CD4-positive, alpha-beta memory T cell (primary cell): ENCODE measurements at places on chromosomes 5 and 9.
A peak's percentile ranks its signal among the peaks of the same experiment; 100 is the strongest.

GRCh38 chr5:174187481-174187880 is 142.0 kb downstream of the NSG2 start:
- no peak for DNase-seq

DNA sequence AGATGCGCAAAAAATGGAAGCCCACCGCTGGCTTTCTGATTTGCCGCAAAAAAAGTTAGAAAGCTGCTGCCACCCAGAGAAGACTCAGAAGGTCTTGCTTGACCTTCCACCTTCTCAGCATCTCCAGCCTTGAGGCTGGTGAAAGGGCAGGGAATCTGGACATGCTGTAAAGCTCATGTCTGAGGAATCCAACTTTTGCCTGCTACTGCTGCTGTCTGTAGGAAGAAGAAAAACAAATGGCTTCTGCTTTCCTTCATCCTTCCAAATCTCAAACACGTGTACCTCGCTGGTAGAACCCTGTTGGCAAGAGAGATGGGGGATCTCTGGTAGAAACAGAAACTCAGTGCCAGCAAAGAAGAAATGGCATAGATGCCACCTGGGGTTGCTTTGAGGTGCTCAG is 10.2 kb downstream of the TJP2 start:
- no peak for DNase-seq

DNA sequence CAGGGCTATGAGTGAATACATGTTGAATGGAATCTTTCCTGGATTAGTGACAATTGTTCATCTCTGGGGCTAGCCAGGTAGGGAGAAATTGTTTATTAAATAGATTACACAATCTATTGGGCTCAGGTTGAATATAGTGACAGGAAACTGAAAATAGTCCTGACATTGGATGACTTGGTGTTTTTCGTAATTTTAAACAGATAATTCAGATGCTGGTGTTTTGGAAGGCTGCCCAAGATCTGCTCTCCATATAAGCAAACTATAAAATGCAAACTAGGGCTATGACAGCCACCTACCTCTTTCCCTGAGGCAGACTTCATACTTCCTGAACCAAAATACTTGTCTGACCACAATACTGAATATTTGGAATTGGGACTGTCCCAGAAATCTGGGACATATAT is 99.1 kb downstream of the ENC1 start:
- DNase-seq: no peak

GRCh38 chr5:140399979-140400729 is 1.5 kb upstream of the ANKHD1 start:
- DNase-seq: no peak

GRCh38 chr9:89483592-89484474 is 14.1 kb downstream of the SEMA4D start:
- peak; percentile 75 for DNase-seq

GRCh38 chr5:105907016-105907415 is 1763.7 kb downstream of the EFNA5 start:
- no peak for DNase-seq

DNA sequence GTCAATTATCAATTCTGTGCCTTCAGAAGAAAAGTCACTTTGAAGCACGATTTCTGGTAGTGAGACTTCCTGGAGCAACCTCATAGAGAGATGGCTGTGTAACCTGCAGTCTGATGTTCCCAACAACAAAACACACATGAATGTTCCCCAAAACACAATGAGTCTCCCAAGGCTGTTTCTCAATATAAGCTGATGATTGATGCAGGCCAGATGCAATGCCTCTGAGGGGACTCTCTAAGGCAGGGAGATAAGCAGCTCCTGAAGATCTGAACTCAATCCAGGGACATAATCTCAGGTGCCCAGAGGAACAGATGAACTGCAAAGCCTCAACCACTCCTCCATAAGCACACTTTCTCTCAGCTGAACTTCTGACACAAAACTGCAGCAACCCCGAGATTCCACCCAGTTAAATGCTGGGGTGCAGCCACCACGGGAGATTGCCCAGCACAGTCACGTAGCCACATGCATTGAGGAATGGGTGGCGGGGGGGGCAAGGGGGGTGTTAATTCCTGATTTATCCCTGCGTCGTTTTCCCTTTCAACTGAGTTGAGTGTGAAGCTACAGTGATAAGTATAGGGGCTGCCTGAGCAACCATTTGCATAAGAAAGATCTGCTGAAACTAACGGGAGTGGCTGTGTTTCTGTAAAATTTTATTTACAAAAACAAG is 122.7 kb upstream of the RASEF start:
- DNase-seq: no peak

GRCh38 chr5:141941307-141941706 is 16.7 kb downstream of the PCDH12 start:
- DNase-seq: no peak

DNA sequence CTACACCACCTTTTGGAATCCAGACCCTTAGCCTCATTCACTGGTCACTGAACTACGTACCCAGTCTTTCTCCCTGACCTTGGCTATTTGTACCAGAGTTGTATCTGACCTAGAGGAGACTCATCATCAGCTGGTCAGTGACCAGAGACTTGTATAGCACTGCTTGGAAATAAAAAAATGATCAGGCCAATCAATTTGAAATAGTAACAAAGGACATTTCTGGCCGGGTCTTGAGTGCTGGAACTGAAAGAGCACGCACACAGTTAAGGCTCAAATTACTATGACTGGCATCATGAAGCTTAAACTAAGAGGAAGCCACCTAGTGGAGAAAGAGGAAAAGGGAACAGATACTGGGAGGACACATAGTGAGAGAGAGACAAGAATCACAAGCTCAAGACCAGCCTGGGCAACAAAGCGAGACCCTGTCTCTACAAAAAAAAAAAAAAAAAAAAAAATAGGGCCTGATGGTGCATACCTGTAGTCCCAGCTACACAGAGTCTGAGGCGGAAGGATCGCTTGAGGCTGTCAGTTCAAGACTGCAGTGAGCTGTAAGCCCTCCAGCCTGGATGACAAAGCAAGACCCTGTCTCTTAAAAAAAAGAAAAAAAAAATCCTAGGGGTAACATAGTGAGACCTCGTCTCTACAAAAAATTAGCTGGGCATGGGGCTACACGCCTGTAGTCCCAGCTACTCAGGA is 12.8 kb upstream of the SRP19 start:
- DNase-seq: no peak

- peak; percentile 64 for DNase-seq
Measured at GRCh38 chr5:172110921-172111851, 76.8 kb downstream of the STK10 start.

DNA sequence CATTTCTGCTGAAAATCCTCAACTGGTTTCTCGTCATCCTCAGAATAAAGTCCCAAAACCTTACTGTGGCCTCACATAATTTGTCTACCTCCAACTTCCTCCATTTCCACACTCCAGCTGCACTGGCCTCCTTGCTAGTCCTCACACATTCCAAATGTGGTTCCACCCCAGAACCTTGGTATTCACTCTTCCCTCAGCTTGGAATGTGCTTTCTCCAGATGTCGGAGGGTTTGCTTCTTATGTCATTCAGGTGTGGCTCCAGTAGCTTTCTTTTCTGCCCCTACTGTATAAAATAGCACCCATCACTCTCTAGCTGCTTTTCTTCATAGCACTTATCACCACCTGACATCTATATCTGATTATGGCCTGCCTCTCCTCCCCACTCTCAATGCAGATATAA is 102.5 kb upstream of the IFNK start:
- no peak for DNase-seq

DNA sequence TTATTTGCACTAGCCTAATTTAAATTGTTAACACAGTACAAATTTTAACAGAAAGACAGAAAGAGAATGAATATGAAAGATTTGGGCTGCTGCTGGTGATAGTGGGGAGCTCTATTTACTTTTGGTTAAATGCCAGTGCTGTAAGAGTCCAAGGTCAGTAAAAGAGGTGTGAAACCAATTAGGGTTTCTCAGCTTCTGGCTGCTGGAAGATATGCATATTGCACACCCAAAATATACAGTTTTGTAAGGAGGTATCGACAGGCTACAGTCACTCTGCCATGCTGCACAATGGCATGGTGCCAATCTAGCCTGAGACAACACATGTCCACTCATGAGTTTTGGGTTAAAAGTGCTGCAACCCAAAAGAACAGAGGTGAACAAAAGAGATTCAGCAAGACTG is 79.3 kb downstream of the PPP2R2B start:
- DNase-seq: no peak

- DNase-seq: no peak
Measured at GRCh38 chr5:114658194-114658593, 296.3 kb downstream of the KCNN2 start.

GRCh38 chr5:166493612-166494011 is 1797.8 kb upstream of the WWC1 start:
- DNase-seq: no peak

DNA sequence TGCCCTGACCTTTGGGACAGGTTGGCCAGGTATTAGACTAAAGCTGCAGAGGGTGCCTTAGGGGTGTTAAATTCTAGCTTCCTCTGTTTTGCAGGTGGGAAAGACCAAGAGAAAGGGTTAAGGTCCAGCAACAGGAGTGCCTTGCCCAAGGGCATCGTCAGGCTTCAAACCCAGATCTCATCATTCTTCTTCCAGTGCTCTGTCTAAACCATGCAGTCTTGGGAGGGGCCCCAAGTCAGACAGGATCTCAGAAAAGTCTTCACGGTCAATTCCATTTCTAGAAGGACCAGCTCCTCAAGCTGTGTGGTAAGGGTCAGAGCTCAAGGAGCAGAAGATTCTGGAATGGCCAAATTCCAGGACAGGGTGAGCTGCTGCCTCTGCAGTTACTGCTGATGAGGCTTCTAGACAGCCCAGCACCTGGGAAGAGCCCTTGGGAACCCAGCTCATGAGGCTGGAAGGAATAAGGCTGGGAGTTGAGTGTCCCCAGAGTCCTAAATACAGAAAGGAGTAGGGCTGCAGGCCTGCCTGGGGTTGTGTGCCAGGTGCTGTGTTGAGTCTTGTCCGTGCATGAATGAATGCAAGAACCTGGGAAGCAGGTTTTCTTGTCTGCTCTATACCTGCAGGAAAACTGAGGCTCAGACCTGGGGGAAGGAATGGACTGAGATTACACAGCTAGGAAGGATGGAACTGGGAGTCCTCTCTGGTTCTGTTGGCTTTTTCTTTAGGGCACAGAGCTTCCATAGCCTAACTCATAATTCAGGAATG is 69.3 kb downstream of the WWC1 start:
- no peak for DNase-seq

GRCh38 chr5:56192246-56192645 is 40.9 kb downstream of the ANKRD55 start:
- no peak for DNase-seq

DNA sequence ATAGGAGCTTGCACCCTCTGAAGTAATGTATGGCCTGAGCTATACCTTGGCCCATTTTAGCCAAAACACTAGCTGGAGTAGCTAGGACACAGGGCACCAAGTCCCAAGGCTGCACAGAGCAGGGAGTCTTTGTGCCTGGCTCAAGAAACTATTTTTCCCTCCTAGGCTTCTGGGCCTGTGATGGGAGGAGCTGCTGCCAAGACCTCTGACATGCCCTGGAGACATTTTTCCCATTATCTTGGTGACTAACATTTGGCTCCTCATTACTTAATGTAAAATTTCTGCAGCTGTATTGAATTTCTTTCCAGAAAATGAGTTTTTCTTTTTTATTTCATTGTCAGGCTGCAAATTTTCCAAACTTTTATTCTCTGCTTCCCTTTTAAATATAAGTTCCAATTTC is 1099.2 kb downstream of the CDH18 start:
- DNase-seq: no peak

DNA sequence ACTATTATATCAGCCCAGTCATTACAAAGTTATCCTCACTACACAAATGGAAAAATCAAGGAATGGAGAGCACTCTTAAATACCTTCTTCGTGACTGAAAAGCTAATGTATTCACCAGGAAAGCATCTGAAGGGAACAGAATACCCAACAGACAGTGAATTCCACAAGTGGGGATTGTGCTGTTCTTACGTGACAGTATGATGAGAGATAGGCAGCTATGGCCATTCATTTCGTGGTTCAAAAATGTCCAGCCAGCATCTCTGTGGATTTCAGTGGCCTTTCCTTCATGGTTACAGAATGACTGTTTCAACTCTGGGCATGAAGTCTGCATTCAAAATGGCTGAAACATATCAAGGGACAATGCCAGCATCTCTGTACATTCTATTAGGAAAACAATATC is 323.8 kb downstream of the PRELID2 start:
- DNase-seq: no peak

DNA sequence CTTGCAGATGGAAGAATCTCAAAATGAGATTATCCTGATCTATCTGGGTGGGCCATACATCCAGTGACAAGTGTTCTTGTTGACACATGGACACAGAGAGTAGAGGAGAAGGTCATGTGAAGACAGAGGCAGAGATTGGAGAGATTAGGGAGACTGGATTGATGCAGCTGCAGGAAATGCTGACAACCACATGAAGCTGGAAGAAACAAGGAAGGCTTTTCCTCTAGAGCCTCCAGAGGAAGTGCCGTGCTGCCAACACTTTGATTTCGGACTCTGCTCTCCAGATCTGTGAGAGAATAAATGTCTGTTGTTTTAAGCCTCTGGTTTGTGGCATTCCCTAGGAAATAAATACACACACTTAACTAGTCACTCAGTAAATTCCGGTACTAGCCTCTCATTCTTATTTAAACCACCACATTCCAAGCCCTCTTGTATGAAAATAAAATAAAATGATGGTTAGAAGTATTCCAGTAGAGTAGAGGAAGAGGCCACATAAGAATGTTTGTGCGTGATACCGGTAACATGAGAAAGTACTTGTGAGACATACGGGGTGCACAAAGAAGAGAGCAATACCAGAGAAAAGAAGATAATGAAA is 110.9 kb upstream of the DMAC1 start:
- no peak for DNase-seq

GRCh38 chr9:108463932-108464606 is 391.7 kb downstream of the ACTL7B start:
- DNase-seq: no peak

DNA sequence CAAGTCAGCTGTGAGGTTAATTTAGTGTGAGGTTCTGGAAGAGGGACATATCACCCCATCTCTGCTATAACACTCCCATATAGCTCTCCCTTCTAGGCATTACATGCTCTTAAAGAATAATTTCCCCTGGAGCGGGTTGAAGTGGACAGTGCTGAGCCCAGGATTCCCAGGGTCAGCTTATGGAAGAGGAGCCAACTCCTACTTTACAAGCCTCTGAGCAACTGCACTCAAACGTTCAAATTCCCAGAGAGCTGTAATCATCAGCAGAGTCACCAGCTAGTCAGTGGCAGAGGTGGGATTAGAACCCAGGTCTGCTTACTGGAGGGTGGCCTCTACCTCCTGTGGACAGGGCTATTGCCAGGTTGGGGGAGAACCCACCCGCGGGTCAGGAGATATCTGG is 1.4 kb downstream of the NEURL1B start:
- no peak for DNase-seq

DNA sequence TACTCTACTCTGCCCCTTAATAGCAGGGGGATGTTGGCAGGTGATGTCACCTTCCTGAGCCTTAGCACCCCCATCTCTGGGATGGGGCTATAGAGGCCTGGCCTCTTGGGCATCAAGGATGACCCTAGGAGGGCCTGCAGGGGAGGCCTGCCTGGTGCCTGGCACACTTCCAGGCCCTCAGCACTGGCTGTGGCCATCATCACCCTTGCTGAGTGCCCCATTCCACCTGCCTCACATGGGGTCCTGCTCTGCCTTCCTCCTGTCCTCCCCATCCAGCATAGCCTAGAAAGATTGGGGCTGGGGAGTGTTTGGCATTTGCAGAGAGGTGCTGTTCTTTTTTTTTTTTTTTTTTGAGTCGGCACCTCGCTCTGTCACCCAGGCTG is 17.7 kb upstream of the PHYHD1 start:
- DNase-seq: no peak

GRCh38 chr5:68345582-68345981 is 130.0 kb downstream of the PIK3R1 start:
- DNase-seq: no peak

GRCh38 chr9:107222020-107222522 is 61.0 kb upstream of the RAD23B start:
- DNase-seq: no peak

- no peak for DNase-seq
Measured at GRCh38 chr5:58143727-58144126, 316.2 kb downstream of the PLK2 start.
